ENCODE measurements at places on chromosomes 11 and 22.

GRCh38 chr11:120780239-120780638 is 243.7 kb upstream of the TBCEL start:
- DNase-seq: no peak

GRCh38 chr22:43313244-43313889 is 29.8 kb downstream of the SCUBE1 start:
- no peak for DNase-seq

DNA sequence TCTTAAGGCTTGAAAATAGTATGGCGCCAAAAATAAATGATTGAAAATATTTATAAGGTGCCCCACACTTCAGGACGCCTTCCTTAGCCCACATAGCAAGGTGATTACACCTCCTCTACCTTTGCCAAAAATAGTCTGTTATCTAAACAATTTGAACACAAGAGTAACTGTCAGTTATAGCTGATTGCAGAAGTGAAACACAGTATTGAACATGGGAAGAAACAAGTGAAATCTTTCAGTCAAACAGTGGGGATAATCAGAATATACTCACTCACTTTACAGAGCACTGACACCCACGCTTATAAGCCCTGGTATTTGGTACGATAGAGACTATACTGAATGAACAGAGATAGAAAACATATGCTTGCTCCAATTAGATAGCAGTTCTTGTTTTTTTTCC is 203.1 kb downstream of the RAB38 start:
- no peak for DNase-seq

- no peak for DNase-seq
Observed at GRCh38 chr11:66888282-66888681, 31.4 kb downstream of the LRFN4 start.

GRCh38 chr11:1480555-1481482 is 5.8 kb downstream of the MOB2 start:
- DNase-seq: no peak

- DNase-seq: no peak
Observed at GRCh38 chr22:32552521-32552920, 77.9 kb downstream of the FBXO7 start.

GRCh38 chr11:9008011-9008550 is 4.3 kb upstream of the NRIP3 start:
- DNase-seq: no peak

- DNase-seq: no peak
Observed at GRCh38 chr22:39148727-39149535, 3.5 kb downstream of the CBX7 start.

- DNase-seq: no peak
Observed at GRCh38 chr11:45665933-45666647, 668 bp upstream of the CHST1 start.

DNA sequence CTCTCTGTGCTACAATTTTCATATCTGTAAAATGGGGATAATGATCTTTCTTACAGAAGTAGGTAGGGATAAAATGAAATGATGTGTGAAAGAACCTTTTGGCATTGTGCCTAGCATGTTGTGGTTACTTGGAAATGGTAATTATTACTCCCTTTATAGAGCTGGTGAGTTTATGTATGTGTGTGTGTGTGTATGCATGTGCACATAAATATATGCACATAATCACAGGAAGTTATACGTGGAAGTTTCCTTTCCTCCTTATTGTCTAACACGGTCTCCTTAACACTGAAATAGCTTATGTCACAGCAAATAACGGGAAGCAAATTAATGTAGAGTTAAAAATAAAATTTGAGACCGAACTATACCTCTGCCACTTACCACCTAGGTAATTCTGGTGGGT is 163.7 kb upstream of the ZBED5 start:
- DNase-seq: no peak

DNA sequence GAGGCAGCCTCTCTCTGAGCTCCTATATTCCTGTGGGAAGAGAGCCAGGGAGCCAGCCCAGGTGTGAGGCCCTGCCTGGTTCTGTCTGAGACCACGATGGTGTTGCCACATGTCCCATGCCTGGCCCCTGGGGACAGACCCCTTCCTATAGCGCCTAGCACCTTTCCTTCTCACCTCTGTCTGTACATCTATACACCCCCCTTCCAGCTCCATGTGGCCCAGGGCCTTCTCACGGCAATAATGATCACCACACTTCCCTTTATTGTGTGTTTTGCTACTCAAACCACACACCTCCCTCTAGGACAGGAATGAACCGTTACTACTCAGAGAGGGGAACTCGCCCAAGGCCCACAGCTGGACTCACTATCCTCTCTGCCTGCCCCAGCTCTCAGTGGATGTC is 12.8 kb downstream of the CD82 start:
- DNase-seq: peak; percentile 37

DNA sequence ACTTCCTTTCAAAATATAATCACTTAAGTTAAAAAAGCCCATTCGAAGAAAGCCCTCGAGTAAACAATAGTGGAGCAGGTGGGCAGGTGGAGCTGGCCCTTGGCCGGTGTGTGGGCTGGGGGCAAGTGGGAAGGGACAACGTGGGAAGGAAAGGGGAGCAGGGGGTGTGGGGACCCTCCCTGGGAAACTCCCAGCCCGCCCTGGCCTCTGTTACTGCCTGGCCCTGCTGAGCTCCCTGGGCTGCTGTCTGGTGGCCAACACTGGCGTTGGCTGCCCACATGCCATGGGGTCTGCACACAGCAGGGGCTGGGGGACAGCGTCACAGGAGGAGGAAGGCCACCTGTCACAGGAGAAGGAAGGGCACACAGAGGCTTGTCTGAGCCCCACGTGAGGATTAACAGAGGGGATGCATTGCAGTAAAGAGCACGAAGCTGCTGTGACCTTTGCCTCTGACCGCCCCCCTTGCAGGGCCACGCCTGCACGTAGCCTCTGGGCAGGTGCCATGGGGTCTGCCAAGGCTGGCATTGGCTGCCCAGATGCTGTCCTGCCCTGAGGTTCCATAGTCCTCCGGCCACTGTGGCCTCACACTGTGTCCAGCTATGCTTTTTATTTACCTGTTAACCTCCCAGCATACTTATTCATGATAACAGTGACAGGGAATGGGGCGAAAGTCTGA is 36.2 kb upstream of the CCDC188 start:
- DNase-seq: no peak

DNA sequence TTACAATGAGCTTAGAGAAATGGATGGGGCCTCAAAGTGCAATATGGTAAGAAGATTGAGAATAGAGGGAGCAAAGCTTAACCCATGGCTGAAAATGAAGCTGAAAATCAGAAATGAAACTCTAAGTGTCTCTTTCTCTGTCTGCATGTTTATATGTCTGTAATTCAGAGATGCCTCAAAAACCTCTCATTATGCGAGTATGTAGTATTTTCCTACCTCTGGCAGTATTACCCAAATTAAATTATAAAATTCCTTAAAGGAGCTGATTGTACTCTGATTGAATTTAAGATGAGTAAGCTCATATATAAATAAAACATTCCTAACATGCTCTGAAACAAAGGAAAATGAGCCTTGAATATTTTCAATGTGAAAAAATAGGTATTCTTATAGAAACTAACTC is 39.8 kb upstream of the PRSS23 start:
- no peak for DNase-seq

- DNase-seq: peak; percentile 54
Observed at GRCh38 chr22:29701155-29701999, 18.4 kb upstream of the CABP7 start.

DNA sequence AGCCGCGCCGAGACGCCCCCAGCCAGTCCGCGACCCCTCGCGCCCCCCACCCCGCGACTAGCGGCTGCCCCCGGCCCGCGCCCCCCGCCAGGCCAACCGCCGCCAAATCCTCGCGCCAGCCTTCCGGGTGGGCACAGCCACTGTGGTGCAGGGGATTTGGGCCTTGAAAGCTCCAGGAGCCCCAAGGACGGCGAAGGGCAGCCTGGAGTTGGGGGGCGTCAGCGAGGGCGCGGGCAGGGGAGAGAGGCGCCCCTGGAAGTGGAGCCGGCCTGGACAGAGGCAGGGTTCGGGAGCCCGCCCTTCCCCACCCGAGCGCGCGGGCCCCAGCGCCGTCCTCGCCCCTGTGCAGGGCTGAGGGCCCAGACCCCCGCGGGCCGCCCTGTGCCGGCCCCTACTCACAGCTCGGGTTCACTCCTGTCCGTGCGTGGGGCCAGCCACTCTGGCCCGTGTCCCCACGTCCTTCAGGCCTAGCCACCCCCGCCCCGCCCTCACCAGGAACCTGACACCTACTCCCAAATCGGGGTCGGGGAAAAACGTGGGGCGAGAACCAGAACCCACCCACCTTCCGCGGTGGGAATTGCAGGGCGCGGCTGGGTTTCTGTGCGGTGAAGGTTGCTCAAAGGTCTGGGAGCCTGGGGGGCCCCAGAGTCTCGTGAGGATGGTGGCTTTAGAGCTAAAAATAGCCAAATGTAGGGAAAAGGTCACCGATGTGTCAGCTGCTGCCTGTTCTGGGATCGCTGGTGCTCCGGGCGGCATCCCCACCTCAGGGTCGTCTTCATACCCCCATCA is at the start of gene CPT1B:
Gene CPT1B (minus strand): TSS at position 441 of the 789 bp plus-strand sequence. CDS start 512 bp downstream, outside the sequence.
- DNase-seq: no peak

DNA sequence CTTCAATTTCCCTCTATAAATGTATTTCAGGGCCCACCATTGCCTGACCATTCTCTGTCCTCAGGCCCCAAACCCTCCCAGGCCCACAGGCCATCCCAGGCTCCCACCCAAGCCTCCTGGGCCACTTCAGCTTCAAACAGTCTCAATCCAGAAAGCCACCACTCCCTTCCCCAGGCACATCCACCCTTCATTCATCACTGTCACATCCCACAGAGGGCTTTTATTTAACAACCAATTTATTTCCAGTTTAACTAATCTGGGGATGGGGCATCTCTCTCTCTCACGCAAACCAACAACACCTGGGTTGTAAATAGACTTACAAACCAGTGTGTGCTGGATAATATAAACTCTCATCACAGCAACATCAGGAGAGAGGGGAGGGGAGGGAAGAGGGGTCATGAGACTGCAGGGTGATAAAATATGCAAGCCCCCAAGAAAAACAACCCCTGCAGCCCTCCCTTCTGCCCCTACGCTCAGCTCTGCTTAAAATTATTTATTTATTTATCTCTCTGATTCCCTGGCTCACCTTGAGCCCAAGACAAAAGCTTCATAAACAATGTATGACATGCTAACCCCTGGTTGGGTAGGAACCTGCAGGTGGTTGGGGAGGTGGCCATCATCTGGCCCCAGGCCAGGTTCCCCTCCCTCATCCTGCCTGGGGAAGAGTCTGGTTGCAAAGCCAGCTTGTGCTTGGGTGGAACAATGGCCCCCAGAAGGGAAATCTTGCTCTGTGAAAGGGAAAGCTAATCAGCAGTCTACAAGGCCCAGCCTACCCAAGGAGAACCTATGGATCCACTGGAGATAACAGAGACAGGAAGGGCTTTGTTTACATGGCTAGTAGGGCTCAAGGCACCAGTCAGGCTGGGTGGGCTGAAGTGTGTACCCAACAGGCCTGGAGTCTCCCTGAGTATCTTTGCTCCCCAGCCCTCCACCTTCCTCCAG is 359.2 kb downstream of the BUD13 start:
- DNase-seq: no peak

- DNase-seq: no peak
Observed at GRCh38 chr11:95100191-95100648, 10.6 kb downstream of the ENDOD1 start.

GRCh38 chr11:73797457-73797856 is 9.8 kb downstream of the MRPL48 start:
- DNase-seq: no peak

DNA sequence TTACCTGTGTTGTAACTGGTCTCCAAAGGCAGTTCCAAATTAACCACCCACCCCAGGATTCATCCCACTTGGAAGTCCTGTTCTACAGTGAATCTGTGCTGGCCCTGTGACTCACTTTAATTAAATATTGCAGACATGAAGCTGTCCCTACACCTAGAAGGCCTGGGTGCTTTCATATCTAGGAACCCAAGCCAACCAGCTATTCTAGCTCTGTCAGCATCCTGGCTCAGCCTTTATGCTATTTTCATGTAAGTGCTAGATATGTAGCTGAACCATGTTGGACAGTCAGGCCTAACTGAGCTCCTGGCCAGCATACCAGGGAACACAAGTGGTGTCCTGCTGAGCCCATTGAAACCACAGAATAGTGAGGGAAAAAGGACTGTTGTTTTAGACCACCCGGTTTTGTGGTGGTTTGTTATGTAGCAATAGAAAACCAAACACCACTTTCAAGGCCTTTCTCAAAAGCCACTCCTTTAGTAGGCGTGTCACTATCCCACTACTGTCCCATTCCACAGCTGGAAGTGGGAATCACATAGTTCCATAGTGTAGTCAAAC is 30.3 kb downstream of the CNTF start:
- no peak for DNase-seq

DNA sequence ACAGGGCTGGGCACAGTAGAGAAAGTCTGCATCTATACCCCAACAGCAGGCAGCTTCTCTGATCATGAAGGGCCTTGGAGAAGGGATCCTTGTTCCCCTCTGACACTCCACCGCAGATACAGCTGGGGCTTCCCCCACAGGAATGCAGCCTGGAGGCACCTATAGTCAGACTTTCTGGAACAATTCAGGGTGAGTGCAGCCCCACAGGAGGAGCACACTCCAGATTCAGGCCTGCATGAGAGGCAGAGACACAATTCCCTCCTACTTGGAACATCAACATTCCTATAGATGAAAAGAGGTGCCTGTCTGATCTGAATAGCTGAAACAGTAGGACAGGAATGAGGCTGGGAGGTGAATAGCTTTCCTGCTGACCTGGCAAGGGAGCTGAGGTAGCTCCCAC is 1298.0 kb upstream of the CNTN5 start:
- DNase-seq: no peak

DNA sequence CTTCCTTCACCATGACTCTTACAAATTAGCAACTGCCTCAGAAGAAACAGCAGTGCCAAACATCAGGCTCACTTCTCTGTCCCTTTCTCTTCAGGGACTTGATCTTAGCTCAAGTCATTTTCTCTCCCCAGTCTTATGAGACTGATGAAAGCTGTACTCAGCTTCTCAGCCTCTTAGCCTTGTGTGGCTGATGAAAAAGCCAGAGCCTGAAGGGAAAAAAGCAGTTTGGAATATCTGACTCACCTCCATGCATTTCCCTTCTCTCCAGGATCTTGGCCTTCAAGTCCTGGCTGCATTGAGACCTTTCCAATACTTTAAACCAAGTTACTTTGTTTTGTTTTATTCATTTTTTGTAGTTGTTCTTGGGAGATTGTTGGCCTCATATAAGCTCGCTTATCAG is 195.9 kb downstream of the SPON1 start:
- no peak for DNase-seq

- DNase-seq: no peak
Observed at GRCh38 chr11:5847711-5848110, 6.0 kb upstream of the OR52E6 start.

DNA sequence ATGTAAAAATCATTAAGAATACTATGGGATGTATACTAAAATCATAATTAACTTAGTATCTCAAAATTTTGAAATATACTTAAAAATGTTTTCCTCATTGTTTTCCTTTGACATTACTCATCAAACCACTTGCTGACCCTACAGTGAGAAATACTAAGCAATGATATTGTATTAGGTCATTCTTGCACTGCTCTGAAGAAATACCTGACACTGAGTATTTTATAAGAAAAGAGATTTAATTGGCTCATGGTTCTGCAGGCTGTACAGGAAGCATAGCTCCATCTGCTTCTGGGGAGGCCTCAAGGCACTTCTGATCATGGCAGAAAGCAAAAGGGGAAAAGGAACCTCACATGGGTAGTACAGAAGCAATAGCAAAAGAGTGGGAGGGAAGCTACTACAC is 950.9 kb upstream of the CHORDC1 start:
- DNase-seq: no peak

All from bone marrow (tissue), 2 donors.